ENCODE measurements at places on chromosomes 12 and 14.
A peak's percentile ranks its signal among the peaks of the same experiment; 100 is the strongest.

DNA sequence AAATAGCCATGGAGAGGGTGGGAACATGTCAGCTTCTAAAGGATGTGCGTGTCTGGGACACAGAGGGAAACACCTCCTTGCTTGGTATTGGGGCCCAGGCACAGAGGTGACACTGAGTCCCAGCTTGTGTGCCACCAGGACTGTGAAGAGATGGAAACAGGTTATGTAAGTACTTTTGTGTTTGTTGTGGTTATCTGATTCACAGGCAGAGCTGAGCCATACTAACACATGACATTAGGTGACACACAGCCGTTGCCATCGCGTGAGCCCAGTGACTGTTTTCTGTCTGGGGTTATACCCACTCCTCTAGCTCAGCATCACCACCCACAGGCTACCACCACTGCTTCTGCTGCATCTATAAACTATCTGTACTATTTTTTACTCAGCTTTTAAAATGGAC is 12.1 kb upstream of the FLVCR2 start:
- no peak for DNase-seq

GRCh38 chr12:106564678-106565329 is 18.0 kb upstream of the RFX4 start:
- DNase-seq: no peak

DNA sequence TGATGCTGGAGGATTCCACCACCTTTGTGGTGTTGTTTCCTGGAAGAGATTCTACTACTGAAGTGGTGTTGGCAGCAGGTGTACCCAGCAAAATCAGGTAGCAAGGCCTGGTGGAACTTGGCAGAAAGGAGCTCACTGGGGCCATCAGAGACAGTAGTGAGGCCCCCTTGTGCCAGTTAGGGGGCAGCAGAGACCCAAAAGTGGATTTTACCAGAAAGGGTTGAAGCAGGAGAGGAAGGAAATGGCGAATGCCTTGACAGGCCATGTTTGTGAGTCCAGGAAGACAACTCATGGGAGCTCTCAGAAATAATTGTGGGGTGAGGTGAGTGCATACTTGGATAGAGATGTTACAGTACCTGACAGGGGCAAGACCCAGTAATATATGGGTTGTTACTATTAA is 137.7 kb upstream of the FGD4 start:
- DNase-seq: no peak

DNA sequence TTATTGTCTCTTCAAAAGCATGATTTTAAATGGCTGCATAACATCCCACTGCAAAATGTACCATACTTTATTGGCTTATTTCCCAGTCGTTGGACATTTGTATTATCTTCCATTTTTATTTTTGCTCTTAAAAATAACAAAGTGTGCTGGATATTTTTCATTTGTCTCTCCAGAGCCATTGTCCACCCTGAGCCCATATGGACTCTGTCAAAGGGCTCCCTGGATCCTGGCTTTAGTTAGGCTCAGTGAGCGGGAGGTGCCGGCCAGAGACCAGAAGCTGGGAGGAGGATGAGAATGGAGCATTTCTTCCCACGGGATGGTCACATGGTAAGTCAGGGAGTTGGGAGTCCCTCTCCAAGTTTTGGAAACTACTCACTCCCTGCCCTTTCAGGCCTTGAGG is 296.9 kb downstream of the NUAK1 start:
- DNase-seq: peak; percentile 35

GRCh38 chr14:68283378-68284123 is 464.0 kb downstream of the RAD51B start:
- DNase-seq: no peak

DNA sequence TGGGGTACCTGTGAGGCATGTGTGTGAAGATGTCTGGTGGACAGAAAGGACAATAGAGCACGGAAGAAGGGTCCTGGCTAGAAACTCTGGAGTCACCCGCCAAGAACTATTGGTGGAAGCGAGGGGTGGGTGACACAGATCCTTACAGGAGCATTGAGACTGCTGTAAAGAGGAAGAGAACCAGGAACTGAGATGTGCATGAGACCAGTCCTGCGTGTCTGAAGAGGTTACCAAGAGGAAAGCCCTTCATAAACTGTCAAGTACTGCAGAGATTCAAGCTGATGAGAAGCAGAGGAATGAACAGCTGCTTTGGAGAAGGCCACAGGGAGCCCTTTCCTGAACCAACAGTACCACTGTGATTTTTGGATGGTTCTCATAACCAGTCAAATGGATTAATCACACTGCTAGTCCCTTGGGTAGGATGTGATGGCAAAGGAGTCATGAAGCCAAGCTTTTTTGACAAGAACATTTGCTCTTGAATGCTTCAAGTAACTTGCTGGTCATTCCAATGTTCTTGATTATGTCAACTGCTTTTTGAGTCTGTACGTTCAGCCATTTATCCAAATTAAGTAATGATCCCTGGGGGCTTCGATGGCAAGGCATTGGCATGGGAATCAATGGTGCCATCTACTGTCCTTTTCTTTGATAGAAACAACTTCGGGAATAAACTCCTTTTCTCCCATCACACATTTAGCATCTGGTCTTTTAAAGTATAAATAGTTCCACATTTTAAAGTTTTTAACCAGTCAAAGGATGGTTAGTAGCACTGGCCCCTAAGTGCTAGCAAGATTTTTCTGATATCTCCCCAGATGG is 42.9 kb downstream of the GPR135 start:
- DNase-seq: no peak
